ENCODE measurements at places on chromosomes 13 and 19. TPM values are rescaled to one million over a fixed set of nuclear protein-coding genes. Genes with fewer than 3 reads are reported as not detected.

DNA sequence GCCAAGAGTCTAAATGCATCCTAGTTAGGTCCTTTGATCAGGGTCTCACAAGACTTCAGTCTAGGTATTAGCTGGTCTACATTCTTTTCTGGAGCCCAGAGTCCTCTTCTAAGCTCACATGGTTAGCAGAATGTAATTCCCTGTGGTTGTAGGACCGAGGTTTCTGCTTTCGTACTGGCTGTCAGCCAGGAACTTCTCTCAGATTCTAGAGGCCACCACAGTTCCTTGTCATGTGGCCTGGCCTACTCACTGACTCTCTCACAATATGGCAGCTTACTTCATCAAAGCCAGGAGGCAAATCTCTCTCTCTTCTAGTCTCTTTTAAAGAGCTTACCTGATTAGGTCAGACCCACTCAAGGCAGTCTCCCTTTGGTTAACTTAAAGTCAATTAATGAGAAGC is 82.9 kb downstream of the POU4F1 start:
- no peak for DNase-seq

DNA sequence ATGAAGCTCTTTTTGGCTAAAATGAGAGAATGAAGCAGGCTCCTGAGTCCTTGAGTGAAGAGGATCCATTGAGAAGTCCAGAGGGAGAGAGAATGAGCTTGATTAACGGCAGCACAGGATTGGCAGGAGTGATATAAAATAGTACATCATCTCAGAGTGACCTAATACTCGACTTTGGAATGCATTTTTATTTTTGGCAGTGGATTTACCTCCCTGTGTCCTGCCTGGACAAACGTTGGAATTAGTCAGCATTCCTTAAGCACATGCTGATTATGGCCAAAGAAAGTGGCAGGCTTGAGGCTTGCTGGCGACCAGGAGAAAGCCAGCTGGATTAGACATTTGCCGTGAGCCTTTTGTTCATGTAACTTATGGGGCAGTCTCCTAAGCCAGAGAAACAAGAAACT is 22.9 kb downstream of the LRCH1 start:
- peak; percentile 83 for DNase-seq

- DNase-seq, result no peak
Measured at GRCh38 chr13:39688699-39689405, 33.4 kb downstream of the COG6 start.

GRCh38 chr13:107284173-107284572 is 716.2 kb upstream of the ARGLU1 start:
- DNase-seq, result no peak

The ZNF776 gene
- 15.6 TPM for polyA plus RNA-seq

The KCNJ14 gene
- polyA plus RNA-seq, result 1.2 TPM

The TEX29 gene
- not detected for polyA plus RNA-seq

The SHD gene
- polyA plus RNA-seq, result 114 TPM

The ZNF850 gene
- polyA plus RNA-seq, result 1.5 TPM

The ZNF274 gene
- polyA plus RNA-seq, result 7.6 TPM

Measured in muscle of arm (tissue), 14 donors.